Upper lobe of right lung (tissue), 1 donor: ENCODE measurements at places on chromosomes 2 and 18. TPM values are rescaled to one million over a fixed set of nuclear protein-coding genes. Genes with fewer than 3 reads are reported as not detected.

GRCh38 chr2:153963256-153963655 lies 91.5 kb downstream of the GALNT13 start:
- H3K36me3 ChIP-seq: no peaks in the 10 kb centered on the region
- no peak for DNase-seq
- H3K4me3 ChIP-seq: no peak overlapping the region
- no peaks in the 10 kb centered on the region for H3K27me3 ChIP-seq
- no peak overlapping the region for H3K27ac ChIP-seq
- H3K4me1 ChIP-seq: no peaks in the 10 kb centered on the region

- DNase-seq: no peak
- H3K27me3 ChIP-seq: no peaks in the 10 kb centered on the region
- H3K4me1 ChIP-seq: no peaks in the 10 kb centered on the region
- H3K4me3 ChIP-seq: no peak overlapping the region
Measured at GRCh38 chr2:34178482-34178881, 579.4 kb upstream of the FAM98A start.

DNA sequence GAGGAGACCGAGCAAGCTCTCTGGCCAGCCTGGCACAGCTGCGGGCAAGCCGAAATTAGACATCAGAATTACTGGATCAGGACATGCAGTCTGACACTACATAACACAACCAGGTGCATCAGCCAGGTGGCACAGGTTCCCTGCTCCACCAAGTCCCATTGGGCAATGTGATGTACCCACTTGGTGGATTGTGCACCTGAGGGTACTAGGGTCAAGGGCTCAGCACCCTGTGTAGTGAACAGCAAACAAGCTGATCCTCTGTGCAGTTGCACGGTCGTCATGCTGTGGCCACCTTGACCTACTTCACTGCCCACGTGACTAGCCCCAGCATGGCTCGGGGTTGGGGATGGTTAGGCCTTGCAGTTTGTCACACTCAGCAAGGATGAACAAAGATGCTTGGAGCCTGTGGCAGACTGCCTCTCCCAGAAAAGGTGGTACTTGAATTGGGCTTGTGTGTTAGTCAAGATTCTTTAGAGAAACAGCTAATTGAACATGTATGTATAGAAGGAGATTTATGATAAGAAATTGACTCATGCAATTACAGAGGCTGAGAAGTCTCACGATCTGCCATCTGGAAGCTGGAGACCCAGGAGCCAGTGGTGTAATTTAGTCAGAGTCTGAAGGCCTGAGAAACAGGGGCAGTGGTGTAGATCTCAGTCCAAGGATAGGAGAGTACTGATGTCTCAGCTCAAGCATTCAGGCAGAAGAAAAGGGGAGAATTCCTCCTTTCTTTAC lies 71.4 kb upstream of the TMEM87B start:
- no peak overlapping the region for H3K4me3 ChIP-seq
- H3K27ac ChIP-seq: no peak overlapping the region
- no peak for DNase-seq
- H3K27me3 ChIP-seq: no peaks in the 10 kb centered on the region
- H3K4me1 ChIP-seq: no peaks in the 10 kb centered on the region

DNA sequence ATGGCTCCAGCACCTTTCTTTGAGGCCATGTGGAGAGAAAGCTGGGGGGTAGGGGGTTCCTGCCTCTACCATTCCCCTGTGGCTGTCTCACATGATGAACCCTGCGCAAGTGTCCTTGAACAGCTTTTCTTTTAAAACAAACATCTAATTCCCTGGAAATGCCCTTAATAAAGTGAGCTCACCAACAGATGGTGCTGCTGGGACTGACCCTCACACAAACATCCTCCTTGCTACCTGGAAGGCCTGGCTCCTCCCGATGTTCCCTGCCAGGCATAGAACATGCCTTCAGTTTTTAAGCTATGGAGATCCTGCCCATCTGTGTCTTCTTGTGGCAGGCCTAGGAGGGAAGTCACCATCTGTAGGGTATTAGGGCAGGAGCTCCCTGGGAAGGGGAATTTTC lies 60.7 kb upstream of the GATA6 start:
- no peaks in the 10 kb centered on the region for H3K27me3 ChIP-seq
- no peaks in the 10 kb centered on the region for H3K4me1 ChIP-seq
- no peaks in the 10 kb centered on the region for H3K36me3 ChIP-seq
- no peak for DNase-seq

DNAJB2 gene
- total RNA-seq: 79.4 TPM

VWC2L gene
- total RNA-seq: not detected

CPO gene
- total RNA-seq: not detected

UPP2 gene
- total RNA-seq: not detected
